Left cardiac atrium (tissue), 4 donors: ENCODE measurements at places on chromosomes 4 and X.

DNA sequence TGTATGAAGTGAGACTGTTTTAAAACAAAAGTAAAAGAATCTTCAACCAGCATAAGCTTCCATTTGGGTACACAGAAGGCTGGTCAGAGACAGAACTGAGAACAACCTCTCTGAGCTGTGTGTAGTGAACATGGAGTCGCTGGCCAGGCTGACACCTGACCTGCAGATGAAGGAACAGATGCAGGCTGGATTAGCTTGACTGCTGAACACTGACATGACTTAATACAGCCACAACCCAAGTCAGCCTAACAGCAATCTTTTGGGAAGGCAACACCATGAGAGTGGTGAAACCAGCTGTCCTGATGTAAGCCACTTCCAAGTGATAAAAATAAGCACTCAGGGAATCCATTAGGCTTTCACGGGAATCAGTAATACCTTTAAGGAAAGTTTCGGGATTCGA is 10.1 kb downstream of the SCARB2 start:
- DNase-seq: no peak

- DNase-seq: no peak
Measured at GRCh38 chr4:78299565-78299972, 242.4 kb downstream of the FRAS1 start.

GRCh38 chrX:8548446-8548845 is 83.8 kb downstream of the VCX3B start:
- no peak for DNase-seq

DNA sequence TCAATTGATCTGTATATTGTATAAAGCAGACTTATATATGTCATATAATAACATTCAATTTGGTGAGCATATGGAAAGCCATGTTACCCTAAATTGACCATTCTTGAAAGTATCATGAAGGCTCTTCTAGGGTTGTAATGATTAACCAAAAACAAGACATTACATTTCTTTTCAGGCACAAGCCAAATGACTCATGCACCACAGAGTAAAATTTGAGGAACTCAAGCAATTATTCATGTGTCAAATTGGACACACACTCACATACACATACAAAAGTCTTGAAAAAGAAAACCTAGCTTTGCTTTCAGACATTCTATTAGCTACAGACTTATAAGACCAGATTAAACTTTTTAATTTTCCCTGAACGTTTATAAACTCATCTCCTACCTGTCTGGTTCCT is 146.5 kb upstream of the PCDH18 start:
- DNase-seq: no peak

- DNase-seq: peak; percentile 34
Measured at GRCh38 chr4:60201052-60201673, 999.0 kb upstream of the ADGRL3 start.

DNA sequence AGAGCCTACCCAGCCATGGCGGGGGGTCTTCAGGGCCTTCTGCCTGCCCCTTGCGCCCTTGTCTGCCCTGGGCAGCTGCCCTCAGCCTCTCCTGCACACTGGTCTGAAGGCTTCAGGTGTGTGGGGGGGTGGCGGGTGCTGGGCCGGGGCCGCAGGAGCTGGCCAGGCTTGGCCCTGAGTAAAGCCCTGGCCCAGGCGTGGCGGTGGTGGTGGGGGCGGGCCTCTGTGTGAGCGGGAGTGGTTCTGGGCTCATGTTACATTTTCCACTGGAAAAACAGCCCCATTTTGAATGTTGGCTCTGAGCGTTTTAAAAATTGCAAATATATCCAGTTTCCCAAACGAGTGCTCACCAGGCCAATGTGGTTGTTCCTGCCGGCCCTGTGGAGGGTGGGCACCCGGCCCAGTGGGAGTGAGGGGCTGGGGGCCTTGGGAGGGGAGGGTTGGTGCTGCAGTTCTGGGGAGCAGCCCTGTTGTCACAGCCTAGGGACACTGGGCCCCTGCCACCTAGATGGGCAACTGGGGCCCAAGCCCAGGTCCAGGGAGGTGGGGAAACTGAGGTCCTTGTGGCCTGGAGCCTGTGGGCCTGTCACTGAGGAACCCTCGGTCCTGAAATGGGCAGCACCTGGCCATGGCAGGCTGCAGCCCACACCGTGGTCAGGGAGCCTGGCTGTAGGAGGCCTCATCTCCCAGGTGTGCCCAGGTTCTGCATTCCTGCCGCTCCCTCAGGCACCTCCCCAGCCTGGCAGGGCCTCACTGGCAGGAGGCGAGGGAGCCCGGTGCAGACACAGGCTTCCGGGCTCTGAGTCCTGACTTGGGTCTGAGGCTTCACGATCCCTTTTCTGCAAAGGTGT is 28.3 kb downstream of the FGFRL1 start:
- peak; percentile 65 for DNase-seq

DNA sequence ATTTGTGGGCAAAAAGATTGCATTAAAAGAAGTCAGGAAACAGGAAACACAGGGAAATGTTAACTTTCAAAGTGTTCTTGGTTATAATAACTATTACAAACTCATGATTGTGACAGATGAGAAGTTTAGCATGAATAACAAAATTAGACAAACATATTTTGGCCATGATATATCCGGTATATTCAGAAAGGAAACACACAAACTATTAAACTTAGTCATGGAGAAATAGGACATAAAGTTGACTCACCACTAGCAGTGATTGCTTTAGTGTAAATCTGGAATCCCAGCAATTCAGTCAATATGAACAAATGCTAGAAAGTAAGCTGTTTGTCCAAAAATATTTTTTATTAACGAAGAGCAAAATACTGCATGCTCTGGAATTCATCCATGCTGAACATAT is 1299.9 kb downstream of the C4orf33 start:
- DNase-seq: no peak

DNA sequence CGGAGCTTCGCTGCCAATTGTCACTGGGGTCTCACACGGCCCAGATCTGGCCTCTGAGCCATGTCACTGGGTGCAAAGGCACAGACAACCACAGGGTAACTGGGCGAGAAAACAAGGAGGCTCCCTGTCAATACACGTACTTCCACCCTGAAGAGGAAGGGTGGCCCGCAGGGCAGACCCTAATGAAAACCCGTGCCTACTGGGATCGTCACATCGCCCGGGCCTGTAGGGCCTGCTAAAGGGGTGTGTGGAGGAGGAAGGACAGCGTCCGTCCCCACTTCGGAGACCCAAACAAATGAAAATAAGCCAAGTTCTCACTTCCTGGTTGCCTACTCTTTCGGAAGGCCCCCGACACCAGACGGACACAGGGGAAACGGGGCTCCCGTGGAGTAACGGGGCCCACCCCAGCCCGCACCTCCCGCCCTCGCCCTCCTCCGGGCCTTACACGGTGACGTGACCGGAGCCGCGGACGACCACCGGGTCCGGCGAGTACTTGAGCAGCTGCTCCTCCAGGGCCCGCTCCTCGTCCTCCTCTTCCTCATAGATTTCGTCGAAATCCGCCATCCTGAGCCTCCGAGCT is 578 bp downstream of the CHIC2 start:
- peak; percentile 43 for DNase-seq

- DNase-seq: no peak
Measured at GRCh38 chrX:148960060-148960459, 459.6 kb downstream of the AFF2 start.

DNA sequence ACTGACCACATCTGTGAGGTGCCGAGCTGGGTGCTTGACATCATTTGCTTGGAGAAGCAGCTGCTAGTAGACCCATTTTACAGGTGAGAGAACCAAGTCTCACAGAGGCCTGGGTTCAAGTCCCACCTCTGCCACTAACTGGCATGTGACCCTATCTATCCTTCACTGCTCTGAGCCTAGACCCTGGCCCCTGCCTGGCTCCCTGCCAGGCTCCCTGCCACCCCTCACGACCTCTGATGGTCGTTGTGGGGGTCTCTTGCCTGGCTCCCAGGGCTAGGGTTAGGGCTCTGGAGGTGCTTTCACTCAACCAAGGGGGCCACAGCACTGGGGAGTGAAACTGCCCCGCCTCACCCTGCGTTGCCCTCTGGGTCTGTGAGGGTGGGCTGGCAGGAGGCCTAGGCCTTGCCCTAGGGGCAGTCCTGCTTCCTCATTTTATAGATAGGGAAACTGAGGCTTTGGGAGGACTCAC is 7.2 kb upstream of the ADD1 start:
- DNase-seq: no peak

GRCh38 chr4:106587558-106587957 is 219.0 kb upstream of the GIMD1 start:
- no peak for DNase-seq

GRCh38 chrX:119134466-119134865 is 6.9 kb upstream of the KIAA1210 start:
- DNase-seq: no peak

- no peak for DNase-seq
Measured at GRCh38 chr4:93788712-93789111, 39.8 kb upstream of the ATOH1 start.

- no peak for DNase-seq
Measured at GRCh38 chr4:6050551-6050950, 32.3 kb upstream of the C4orf50 start.

GRCh38 chr4:57095245-57095644 is 14.9 kb downstream of the IGFBP7 start:
- no peak for DNase-seq

DNA sequence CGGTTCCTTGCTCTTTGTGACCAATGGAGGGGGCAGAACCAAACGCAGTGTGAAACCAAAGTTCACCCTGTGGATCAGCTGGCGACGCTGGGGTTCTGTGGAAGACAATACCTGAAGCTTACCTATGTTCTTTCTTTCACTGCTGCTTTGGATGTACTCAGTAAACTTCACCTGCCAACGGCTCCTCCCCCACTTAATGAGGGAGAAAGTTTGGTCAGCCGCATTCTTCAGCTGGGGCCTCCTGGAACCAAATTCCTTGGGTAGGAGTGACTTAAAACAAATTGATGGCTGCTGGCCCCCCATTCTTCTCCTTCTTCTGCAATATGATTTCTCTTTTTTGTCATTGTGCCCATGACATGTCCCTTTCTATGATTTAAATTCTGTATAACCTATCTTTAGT is 282.4 kb downstream of the ANK2 start:
- DNase-seq: no peak

GRCh38 chr4:52098618-52099017 is 47.5 kb downstream of the SPATA18 start:
- no peak for DNase-seq

DNA sequence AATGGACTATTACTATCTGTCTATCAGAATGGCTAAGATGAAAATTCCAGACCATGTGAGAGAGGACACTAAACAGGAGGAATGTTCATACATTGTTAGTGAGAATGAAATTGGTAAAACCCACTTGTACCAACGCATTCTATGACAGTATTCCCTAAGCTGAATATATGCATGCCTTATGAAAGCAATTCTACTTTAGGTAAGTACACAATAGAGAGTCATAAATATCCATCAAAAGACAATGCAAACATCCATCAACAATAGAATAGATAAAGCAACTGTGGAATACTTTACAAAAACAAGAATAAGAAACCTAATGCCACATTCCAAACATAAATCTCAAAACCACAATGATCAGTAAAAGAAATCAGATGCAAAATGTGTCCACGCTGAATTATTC is 529.3 kb downstream of the ANKRD50 start:
- DNase-seq: no peak

DNA sequence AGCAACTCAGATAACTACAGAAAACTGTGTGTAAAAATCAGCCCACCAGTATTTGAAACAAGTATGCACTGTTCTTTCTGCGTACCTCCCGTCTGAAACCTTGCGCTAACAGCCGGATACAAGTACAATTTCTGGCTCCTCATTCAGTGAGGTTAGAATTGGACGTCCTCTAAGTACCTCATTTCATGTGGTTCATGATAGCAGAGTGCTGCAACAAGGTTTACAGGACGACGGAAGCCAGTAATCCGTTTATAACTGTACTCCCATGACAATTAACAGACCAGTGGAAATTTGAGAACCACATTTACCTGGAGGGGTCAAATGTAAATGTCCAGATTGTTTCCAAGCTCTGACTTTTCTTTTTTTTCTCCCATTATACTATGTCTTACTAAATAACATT is 52.9 kb upstream of the TENM3 start:
- DNase-seq: no peak

GRCh38 chrX:119647552-119648420 is 41.6 kb upstream of the NKRF start:
- no peak for DNase-seq

- no peak for DNase-seq
Measured at GRCh38 chr4:83677656-83678055, 141.7 kb downstream of the GPAT3 start.

DNA sequence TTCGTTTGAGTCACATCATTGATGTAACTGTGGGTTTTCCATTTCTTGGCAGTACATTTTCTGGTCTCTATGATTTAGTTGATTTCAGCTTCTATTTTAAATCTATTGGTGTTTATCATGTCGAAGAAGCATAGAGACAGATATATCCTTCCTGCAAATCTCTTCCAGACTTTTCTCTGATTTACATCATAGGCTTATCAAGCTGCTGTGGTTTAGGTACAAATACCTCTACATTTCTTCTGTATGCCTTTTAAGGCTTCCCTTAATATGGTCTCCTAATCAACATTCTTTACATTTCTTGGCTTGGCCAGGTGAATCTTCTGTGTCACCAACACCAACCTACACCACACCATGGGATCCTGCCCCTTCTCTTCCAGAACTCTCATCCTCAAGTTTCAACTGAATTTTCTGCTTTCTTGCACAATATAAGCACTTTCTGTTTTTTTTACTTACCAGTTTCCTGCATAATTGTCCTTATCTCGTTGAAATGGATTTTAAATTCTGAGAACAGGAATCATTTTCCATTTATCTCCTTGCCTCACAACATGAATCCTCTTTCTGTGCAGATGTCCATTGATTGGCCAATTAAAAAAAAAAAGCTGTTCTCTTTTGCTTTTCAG is 626.9 kb downstream of the ANKRD50 start:
- DNase-seq: no peak

GRCh38 chrX:24648495-24648894 is 1.3 kb upstream of the PCYT1B start:
- no peak for DNase-seq

DNA sequence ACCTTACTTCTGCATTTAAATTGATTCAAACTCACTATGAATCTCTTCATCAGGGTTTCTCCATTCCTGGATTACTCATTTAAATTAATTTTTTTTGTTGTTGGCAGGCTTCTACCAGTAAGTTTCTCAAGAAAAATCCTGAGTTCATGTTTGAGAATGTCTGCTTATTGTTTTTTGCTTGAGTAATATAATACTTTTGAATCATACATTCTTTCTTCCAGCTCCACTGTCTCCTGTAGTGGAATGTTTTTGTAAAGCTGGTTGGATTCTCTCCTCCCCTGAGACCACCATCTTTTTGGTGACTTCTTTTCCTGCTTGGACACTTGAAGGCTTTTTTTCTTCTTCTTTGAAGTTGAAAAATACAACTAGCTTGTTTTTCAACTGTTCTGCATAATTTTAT is 4.3 kb upstream of the MID1IP1 start:
- DNase-seq: no peak
